ENCODE measurements at places on chromosomes 5 and 9.

GRCh38 chr5:95761771-95762651, 30.9 kb downstream of the RHOBTB3 start:
- no peak for DNase-seq

DNA sequence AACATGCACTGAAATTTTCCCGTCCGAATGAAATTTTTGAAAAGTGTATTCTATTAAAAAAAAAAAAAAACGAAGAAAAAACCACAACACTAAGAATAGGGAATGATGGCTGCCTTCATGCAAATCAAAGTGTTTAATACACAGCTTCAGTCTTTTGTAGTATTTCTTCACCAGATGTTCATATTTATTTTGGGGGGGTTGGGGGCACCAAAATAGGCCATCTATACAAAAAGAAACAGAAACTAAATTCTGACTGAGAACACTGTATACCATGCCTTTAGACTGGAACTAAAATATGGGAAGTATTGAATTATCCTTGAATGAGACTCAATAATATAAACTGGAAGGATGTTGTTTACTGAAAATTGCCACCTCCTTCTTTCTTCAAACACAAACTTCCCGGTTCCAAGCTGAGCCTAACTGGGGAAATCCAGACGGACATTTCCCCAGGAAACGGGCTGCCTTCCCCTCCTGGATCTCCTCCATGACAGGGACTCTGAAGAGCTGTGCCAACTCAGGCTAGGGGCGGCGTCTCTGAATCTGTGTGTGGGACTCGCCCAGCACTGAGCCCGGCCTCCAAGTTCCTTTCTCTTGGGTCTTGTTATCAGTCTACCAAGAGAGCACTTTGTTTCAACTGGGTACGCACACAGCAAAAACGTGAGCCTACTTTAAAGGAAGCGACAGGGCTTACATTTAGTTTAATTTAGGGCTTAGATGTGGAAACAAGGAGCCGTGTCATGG, 511.3 kb upstream of the ADAMTS16 start:
- no peak for DNase-seq

- peak; percentile 0 for DNase-seq
These were observed 83.0 kb downstream of the SMC2 start for GRCh38 chr9:104177003-104177611.

DNA sequence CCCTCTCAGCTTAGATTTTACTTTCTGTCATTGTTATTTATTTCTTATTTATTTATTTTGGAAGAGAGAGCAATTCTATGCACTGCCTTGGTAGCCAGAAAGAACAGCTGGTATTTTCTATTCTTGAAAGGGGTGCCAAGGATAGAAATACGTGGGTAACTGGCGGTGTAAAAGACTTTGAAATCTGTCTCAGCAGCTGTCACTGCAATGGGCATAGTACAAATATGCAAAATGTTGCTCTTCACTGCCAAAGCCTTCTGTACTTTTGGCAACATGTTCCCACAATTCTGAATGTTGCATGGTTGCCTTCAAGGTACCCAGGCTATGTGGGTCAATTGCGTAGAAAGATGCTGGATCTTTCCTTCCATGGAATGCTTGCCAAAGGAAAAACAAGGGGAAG, 230.2 kb upstream of the EDIL3 start:
- no peak for DNase-seq

All from midbrain (tissue), 1 donor.